NK-92 treated with Interleukin-12 subunit alpha and Interleukin-12 subunit beta, amount 100 ng/mL, for 24 hours (cell line): ENCODE measurements at places on chromosomes 6 and 20.

DNA sequence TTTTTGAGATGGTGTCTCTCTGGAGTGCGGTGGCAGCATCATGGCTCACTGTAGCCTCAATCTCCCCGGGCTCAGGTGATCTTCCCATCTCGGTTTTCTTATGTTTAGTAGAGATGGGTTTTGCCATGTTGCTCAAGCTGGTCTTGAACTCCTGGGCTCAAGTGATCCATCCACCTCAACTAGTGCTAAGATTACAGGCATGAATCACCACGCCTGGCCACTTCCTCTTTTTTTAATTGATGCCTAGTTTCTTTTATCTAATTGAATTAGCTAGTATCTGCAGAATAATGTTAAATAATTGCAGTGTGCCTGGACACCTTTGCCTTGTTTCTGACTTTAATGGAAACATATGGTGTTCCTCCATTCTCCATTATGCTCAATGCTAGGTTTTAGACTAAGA lies 38.4 kb upstream of the SLC22A16 start:
- no peak for DNase-seq

DNA sequence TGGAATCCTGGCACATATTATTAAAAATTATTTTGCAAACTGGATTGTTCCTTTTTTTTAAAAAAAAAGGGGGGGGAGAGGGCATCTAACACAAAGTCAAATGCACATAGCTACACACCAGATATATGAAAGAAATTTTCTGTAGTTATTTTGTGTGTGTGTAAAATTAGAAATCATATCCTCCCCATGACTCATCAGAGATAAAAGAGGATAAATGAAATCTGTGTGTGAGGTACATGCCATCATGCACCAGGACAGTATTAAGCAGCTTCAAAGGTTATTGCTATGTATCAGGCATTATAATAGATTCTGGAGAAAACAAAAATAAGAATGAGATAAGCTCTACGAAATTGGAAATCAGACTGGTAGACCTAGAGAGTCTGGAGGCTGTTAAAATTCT lies 5.2 kb downstream of the BTBD9 start:
- no peak for DNase-seq

DNA sequence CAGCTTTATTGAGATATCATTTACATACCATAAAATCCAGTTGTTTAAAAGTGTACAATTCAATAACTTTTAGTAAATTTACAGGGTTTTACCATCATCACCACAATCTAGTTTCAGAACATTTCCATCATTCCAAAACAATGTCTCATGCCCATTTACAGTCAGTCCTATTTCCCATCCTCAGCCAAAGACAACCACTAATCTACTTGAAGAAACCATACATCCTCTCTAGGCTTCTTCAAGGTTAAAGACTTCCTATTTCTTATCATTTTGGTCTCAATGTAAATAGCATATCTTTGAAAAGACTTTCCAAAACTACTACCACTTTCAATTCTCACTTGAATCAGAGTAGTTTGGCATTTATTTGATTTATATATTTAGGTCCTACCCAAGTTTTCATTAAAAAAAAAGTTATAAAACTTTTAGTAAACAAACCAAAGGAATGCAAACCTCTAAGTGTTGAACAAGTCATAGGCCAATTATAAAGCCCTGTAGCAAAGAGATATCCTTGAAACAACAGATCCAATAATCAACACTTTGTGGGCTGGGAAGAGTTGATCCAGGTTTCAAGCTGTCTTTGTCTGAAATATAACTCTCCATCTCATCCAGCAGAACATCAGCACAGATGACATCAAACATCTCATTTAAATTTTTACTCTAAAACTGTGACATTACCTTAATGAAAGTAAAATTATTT lies 211.3 kb upstream of the RUNX2 start:
- no peak for DNase-seq

DNA sequence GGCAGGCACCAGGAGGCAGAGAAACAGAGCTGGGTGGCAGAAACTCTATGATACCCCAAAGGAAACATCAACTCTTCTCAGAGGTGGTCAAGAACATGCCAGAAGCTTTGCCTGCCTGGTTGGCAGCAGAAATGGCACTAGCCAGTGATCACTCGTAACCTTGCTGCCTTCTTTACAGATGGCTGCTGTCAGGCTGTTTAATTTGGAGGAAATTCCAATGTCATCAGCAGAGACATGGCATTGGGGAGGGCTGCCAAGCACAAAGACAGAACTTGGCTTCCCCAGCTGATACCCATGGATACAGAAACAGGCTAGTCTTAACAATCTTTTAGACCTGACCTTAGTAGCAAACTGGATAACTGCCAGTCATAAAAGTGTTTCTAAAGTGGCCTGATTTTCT lies 153.6 kb downstream of the GMPR start:
- no peak for DNase-seq

DNA sequence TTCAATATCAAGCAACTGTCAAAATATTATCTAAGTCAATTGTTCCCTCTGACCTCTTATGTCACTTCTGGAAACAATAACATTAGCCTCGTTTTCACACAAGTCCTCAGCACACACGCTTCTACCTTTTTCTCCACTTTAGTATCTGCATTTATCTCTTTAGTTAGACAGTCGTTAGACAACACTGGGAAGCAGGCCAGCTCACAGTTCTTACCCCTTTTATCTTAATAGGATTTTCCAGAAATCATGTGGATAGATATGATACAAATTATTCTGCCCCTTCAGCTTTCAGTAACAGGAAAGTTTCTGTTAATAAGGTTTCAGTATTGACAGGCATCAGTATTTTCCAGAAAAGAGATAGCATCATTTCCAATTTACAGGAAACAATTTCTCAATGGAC lies 25.9 kb upstream of the HAO1 start:
- no peak for DNase-seq

- DNase-seq = no peak
Measured at GRCh38 chr20:7859356-7859802, 80.9 kb downstream of the HAO1 start.

DNA sequence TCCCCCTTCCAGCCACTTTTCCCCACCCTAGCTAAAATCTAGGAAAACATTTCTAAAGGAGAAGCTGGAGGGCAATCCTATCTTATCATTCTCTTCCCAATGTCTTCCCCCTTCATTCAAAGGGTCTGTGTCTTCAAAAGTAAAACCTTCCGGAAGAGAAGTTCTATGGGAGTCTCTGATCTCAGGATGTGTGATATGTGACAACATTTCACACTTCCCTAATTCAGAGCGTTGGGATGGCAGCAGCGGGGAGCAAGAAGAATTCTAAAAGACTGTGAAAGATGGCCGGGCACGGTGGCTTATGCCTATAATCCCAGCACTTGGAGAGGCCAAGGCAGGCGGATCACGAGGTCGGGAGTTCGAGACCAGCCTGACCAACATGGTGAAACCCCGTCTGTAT lies 65.4 kb upstream of the AKIRIN2 start:
- DNase-seq = no peak

- DNase-seq = no peak
Measured at GRCh38 chr6:134307870-134308269, 10.0 kb downstream of the SGK1 start.

- DNase-seq = no peak
Measured at GRCh38 chr6:144778056-144778455, 492.9 kb downstream of the UTRN start.

GRCh38 chr6:116278854-116279231 lies 887 bp downstream of the TSPYL1 start:
- DNase-seq = no peak

GRCh38 chr20:40049854-40050253 lies 639.2 kb downstream of the MAFB start:
- DNase-seq = no peak

GRCh38 chr6:34532230-34532629 lies 23.9 kb downstream of the SPDEF start:
- no peak for DNase-seq

DNA sequence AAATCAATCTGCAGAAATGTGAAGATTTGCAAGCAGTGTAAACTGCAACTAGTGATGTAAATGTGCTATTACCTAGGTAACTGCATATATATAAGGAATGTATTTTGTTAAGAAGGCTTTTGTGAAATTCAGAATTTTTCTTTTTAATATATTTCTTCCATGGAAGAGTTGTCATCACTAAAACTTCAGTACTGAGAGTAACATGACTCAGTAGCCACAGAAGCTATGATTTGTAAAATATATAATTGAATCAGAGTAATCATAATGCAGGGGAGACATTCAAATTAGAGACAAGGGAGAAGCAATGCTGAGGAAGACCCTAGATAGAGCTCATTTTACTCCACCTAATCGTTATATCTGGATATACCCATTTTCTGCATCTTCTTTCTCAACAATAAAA lies 141.7 kb downstream of the ADGRG6 start:
- no peak for DNase-seq

DNA sequence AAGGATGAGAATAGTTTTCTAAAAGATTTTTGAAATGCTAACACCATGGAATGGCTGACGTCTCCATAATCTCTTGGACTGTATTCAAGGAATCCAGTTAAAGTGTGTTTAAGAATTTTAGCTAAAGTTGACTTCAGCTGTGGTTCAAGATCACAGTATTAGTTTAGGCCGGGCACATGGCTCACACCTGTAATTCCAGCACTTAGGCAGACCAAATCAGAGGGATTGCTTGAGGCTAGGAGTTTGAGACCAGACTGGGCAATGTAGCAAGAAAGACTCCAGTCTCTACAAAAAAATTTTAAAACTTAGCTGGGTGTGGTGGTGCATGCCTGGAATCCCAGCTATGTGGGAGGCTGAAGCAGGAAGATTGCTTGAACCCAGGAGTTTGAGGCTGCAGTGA lies 68.2 kb downstream of the RFPL4B start:
- DNase-seq = no peak

- no peak for DNase-seq
Measured at GRCh38 chr20:47173596-47174216, 182.8 kb downstream of the ZMYND8 start.

- DNase-seq = no peak
Measured at GRCh38 chr6:101085327-101085726, 204.2 kb upstream of the ASCC3 start.

DNA sequence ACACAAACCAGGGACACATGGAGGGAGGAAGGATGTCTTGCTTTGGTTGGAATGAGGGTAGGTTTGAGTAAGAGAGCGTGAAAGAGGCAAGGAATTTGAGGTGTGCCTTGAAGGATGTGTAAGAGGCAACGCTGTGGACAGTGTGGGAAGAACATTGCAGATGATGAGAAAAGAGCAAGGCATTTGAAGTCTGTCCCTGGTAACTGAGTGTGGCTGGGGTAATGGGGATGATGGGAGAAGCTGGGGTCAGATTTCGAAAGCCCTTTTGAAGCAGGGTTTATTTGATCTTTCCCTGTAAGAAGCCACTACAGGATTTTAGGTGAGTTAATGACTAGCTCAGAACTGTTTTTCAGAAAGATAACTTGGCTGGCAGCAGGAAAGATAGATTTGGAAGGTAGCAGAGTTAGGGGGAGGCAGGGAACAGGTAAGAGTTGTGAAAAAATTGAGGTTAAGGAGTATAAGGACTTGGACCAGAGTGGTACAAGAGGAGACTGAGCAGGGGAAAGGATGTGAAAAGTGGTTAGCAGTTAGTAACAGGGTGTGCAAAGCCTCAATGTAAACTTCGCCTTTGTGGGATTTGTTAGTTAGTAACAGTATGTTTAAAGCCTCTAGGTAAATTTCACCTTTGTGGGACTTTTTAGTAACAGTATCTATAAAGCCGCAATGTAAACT lies 17.7 kb downstream of the UTRN start:
- DNase-seq = no peak

DNA sequence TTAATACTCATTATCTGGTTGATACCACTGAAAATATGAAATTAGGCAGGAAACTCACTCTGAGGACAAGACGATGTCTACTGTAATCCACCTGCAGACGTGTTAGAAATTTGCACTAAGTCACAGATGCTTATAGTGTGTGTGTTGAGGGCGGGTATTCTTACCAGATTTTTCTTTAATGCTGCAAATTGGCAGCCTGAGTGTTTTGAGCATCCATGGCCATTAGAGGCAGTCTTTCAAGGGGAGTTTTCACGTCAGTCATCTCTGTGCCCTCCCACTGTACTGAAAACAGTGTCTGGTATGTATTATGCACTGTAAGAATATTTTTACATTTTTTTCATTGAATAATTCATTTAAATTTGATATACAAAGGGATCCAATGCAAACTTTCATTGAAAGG lies 266.5 kb upstream of the QKI start:
- no peak for DNase-seq

GRCh38 chr6:126153661-126154060 lies 167.3 kb downstream of the TRMT11 start:
- no peak for DNase-seq

- peak; percentile 47 for DNase-seq
Measured at GRCh38 chr6:2790588-2791449, 25.6 kb downstream of the WRNIP1 start.

- DNase-seq = no peak
Measured at GRCh38 chr6:110392727-110393126, 22.6 kb downstream of the DDO start.

DNA sequence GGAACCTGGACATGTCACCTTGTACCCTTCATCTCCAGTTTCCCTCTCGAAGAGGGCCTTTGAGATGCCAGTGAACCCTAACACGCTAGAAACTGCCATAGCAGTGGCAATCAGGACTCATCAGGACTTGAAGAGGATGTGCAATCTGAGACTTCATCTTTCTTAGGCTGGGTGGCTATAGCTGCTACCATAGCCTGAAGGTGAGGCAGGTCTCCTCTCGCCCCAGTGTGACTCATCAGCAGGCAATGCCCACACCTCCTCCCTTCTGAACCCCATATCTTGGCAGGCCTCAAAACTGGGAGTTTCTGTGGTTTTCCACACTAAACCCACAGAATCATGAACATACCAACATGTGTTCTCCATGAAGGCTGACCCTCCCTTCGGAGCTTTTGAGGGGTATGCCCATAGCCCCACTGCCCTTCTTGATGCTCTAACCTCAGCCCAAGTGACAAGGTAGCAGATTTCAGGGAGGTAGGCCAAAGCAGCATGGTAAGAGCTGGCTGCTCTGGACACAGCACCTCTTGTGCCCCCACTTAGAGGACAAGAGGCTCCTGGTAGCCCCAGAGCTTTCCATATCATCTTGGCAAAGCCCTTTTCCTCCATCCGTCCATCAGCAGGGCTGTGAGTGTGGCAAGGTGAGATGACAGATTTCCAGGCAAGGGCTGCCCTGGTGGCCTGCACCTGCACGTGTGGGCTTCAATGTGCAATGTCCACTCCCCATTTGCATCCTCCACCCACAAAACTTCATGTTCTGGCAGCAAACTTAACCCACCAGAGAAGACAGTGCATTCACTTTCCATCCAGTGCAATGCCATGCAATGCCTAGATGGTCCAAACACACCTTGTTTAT lies 2.6 kb downstream of the BLCAP start:
- peak; percentile 50 for DNase-seq
